ENCODE measurements at places on chromosomes 4 and X.

DNA sequence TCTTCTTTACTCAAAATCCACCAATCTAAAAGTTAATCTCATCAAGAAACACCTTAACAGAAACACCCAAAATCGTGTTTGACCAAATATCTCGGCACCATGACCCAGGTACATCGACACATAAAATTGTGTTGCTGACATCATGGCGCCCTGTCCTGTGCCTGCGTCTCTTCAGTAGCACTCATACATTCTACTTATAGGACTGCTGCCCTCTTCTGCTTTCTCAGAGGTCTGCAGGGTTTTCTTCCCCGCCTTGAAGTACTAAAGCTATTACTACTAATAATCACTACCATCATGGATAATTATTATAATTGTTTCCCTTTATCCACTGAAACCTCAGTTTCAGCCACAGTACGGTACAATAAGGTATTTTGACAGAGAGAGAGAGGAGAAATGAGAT, 1403.1 kb upstream of the TENM3 start:
- peak; percentile 19 for DNase-seq

GRCh38 chr4:104128031-104128849, 366.5 kb downstream of the CXXC4 start:
- DNase-seq, result peak; percentile 29

GRCh38 chr4:27701606-27702005, 841.0 kb downstream of the STIM2 start:
- peak; percentile 16 for DNase-seq

DNA sequence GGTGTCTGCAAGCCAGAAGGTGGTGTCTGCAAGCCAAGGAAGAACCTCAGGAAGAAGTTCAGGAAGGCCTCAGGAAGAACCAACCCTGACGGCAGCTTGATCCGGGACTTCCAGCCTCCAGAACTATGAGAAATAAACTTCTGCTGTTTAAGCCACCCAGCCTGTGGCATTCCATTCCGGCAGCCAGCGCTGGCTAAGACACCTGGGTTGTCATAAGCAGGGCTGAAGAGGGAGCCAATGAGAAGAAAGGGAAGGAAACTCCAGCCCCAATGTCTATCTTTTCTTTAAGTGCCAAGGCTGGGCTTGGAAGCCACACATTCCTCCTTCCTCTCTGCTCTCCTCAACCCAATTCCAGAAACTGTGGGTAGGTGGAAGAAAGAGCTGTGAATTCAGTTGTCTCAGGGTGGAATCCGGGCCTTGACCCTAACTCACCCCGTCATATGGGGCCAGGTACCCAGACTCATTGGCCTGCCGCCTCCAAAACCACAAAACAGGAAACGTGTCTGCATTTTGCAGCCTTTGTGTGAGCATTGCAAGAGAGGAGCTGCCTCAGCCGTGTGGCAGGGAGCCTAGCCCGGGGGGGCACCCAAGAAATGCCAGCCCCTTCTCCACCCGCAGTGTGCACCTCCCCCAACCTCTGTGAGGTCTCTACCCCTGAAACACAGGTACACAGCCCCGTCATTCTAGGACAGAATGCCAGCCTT, 26.8 kb downstream of the CRMP1 start:
- DNase-seq, result no peak

DNA sequence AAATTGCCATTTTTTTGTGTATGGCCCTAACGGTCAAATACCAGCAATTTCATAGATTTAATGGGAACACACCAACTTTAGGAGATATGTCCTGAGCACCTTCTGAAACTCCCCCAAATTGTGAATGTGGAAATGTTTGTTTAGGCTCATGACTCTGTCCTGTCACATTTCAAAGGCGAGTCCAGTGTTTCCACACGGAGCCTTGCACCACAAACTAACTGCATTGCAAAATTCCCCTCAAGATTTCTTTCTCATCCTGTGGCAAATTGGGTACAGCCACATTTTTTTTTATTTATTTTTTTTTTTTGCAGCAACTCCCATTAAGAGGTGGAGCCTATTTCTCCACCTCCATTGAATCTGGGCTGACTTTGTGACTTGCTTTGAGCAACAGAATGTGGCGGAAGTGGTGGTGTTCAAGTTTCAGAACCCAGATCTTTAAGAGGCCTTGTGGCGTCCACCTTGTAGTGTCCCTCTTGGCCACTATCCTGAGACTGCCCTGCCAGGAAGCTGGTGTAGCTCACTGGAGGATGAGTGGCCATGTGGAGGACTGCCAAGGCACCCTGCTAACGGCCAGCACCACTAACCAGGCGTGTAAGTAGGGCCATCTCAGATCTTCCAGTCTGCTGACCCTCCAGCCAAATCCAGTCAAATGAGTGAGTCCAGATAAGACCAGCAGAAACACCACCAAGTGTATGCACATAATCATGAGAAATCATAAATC, 172.4 kb upstream of the SCML1 start:
- DNase-seq, result no peak

DNA sequence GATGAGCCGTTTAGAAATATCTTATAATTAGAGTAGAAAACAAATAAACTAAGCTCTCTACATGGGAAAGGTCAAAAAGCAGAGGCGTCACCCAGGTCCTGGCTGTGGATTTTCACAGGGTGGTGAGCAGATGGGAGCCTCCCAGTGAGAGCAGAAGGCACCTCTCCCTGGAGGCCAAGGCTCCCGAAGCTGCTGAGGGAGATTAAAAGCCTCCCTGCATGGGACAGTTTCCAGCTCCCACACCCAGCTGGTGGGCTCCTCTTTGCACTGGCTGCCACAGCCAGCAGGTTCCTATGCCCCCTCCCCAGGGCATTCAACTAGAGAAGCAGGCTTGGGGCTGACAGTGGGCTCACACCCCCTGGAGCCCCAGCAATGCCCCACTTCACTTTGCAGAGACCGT, 55.2 kb upstream of the TBC1D9 start:
- DNase-seq, result peak; percentile 56

DNA sequence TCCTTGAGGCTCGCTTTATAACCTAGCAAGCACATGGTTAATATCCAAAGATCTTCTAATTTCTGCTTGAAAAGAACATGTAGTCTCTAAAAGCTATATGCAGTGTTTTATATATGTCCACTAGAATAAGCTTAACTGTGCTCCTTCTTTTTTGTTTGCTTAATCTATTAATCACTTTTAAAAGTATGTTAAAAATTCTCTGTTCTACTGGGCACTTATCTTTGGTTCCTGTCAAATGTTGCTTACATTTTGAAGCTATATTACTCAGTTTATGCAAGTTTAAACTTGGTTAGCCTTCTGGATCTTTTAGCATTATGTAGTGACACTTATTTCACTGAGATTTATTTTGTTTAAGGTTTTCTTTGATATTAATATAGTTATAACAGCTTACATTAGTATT, 32.5 kb downstream of the MAOA start:
- DNase-seq, result no peak

DNA sequence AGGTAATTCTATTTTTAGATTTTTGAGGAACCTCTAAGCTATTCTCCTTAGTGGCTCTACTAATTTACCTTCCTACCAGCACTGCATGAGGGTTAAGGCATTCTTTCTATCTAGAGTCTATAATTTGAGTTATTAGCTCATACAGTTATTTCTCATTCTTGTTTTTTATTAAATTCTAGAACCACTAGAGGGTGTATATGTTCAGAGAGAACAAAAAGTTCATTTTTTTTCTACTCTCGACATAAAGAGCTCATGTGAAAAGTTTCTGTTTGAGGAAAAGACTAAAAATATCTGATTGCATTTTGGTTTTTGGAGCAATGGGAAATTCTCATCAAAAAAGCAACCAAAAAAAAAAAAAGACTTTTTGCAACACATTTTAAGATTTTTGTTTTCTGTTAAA, 57.0 kb upstream of the LRAT start:
- no peak for DNase-seq

GRCh38 chrX:3715921-3716320, 2.5 kb upstream of the PRKX start:
- DNase-seq, result no peak

DNA sequence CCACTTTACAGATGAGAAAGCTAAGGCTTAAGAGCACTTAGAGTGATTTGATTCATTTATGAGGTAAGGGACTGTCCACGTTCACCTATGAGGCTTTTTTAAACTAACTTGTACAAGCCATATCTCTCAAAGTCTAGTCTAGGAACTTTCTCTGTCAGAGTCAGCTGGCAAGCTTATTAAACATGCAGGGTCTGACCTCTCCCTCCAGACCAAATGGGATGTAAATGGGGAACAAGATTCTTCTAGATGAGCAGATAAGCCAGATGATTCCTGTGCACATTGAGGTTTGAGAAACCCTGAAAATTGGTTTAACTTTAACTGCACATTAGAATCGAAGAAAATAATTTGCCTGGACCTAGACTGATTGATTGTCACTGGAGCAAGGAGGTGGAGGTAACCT, 160.0 kb upstream of the SPRY1 start:
- DNase-seq, result no peak

GRCh38 chrX:39605183-39605582, 492.6 kb downstream of the BCOR start:
- peak; percentile 39 for DNase-seq

- no peak for DNase-seq
Measured at GRCh38 chr4:114249561-114249960, 270.1 kb upstream of the ARSJ start.

- DNase-seq, result no peak
Measured at GRCh38 chrX:154712781-154713740, 37.8 kb downstream of the GAB3 start.

- peak; percentile 48 for DNase-seq
Measured at GRCh38 chr4:141158219-141158618, 24.9 kb upstream of the RNF150 start.

GRCh38 chrX:29299684-29300083, 712.4 kb downstream of the IL1RAPL1 start:
- DNase-seq, result no peak

GRCh38 chr4:3572363-3572762, 40.1 kb upstream of the LRPAP1 start:
- DNase-seq, result no peak

DNA sequence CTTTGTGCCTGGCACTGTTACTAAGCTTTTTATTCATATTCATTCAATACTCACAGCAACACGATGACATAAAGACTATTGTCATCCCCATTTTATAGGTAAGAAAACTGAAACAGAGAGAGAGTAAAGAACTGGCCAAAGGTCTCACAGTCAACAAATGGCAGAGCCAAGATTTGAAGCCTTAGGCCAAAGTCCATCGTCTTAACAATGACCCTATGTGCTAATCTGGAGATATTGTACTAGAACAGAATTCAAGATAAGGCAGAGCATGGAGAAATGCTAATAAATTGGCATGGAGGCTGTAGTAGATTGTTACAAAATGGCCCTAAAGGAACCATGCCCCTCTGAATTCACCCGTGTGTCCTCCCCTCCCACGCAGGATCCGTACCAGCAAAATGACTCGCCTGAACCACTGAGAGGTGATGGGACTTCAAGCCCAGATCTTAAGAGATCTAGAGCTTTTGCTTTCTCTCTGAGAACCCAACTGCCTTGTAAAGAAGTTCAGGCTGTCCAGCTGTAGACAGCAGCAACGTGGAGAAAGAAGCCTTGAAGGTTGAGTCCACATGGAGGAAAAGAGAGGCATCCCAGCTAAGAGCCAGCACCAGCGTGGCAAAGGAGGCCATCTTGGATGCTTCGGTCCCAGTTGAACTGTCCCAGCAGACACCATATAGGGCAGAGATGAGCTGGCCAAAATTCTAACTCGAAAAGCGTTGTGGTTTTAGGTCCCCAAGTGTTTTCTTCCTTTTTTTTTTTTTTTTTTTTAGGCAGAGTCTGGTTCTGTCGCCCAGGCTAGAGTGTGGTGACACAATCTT, 52.8 kb upstream of the RBM47 start:
- no peak for DNase-seq

DNA sequence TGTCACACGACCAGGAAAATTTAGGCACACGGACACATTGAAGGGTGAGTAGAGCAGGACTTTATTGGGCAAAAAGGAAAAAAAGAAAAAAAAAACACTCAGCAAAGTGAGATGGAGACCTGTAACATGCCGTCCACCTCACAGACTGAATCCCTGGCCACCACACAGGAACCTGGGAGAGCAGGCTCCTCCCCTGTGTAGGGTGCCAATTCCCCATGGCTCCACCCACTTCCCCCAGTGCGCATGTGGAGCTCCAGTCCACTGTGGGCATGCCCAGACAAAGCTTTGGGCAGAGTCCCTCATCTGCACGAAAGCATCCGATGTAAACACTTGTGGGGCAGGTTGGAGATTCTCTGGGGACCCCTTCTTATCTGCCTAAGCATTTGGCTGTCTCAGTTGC, 23.6 kb upstream of the CBR4 start:
- DNase-seq, result peak; percentile 88

GRCh38 chrX:27903960-27904359, 77.3 kb downstream of the DCAF8L1 start:
- no peak for DNase-seq

DNA sequence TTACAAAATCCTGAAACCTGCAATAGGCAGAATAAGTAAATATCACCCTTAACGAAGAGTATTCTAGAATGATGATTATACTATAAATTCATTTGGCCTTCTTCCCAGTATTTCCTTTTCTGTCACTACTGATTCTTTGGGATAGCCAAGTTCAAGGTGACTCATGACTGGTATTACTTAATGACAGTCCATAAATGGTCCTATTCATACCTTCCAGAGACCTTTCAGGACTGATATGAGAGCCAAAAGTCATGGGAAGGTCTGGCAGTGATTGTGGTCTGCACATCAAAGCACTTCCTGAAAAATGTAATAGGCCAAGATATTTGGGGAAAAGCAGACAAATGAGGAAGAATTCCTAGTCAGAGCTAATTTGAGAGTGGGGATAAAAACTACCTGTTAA, 239.6 kb upstream of the FAM47A start:
- no peak for DNase-seq

DNA sequence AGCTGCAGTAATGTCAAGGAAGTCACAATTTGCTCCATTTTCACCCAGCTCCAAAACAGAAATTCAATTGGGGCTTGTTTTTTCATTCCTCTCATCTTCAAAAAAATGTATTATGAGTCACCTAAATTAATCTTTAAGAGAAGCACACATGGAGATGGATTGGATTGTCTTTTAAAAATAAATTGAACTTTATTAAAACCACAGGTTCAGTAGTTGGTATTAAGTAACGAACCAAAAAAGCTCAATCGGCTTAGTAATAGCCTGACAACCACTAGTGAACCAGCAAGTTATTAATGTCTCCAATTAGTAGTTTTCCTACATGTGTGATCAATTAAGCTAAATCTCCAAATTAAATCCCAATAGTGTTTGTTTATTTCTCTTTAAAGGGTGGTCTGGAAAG, 283.5 kb upstream of the GIMD1 start:
- DNase-seq, result no peak

- no peak for DNase-seq
Measured at GRCh38 chr4:182293691-182294255, 50.6 kb downstream of the TENM3 start.

- DNase-seq, result no peak
Measured at GRCh38 chrX:37666516-37666915, 19.1 kb upstream of the XK start.

DNA sequence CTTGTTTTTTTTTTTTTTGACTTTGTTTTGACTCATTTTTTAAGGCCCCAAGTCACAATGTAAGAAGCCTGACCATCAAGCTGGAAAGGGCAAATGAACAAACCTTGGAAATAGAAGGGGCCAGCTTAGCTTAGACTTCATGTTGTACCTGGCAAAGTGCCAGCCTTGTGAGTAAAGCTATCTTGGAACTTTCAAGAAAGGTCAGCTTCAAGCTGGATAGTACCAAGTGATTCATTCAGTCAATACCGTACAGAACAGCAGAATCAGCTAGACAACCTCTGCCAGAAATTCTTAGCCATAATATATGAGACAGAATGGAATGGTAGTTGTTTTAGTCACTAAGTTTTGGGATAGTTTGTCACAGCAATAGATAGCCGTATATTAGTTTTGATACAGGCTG, 1492.2 kb upstream of the TENM3 start:
- no peak for DNase-seq

- peak; percentile 82 for DNase-seq
Measured at GRCh38 chr4:139958739-139959098, 195.3 kb downstream of the MAML3 start.

Measured in NCI-H69 (cell line).